ENCODE measurements at places on chromosomes 6 and 20. TPM values are rescaled to one million over a fixed set of nuclear protein-coding genes. Genes with fewer than 3 reads are reported as not detected.

SNAI1 gene
- 26.4 TPM for total RNA-seq

CDKAL1 gene
- total RNA-seq, result 43.9 TPM

FAM217A gene
- total RNA-seq, result not detected

SRSF12 gene
- 3.9 TPM for total RNA-seq

ARG1 gene
- total RNA-seq, result not detected

RGS17 gene
- total RNA-seq, result 12.0 TPM

C6orf163 gene
- total RNA-seq, result 4.0 TPM

DNA sequence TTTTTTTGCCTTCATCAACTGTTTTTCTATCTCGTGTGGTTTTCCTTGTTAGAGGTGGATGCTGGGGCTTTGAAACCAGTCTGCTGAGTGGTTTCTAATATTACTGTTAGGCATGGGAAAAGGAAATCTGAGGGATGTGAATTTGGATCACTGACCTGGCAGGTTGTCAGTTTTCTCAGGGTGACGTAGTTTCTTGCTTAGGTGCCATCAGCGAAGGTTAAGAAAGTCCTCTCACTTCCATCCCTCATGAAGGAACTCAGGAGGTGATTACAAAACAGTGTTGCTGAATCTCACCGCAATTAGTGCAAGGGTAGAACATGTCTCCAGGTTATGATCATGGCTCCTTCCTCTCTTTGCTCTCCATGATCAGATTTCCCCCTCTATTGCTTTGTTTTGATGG lies 135.9 kb downstream of the SOX4 start:
- DNase-seq, result no peak

- DNase-seq, result no peak
Measured at GRCh38 chr6:144036064-144036834, 28.2 kb upstream of the PLAGL1 start.

- DNase-seq, result no peak
Measured at GRCh38 chr6:40946738-40947301, 92.2 kb downstream of the UNC5CL start.

DNA sequence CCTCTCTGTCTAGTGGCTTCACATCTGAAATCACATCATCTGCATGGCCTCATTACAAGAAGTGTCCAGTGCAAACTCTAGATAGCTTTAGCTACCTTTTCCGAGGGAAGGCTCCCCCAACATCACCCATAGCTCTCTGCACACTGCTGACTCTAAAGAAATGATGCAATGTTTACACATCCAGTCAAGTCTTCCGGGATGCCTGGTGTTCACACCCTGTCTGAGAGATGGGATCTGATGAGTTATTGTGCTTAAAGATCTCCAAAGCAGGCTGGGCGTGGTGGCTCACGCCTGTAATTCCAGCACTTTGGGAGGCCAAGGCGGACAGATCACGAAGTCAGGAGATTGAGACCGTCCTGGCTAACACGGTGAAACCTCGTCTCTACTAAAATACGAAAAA lies 404.6 kb upstream of the IRAK1BP1 start:
- DNase-seq, result no peak

- no peak for DNase-seq
Measured at GRCh38 chr20:2417213-2417541, 36.5 kb downstream of the TGM6 start.

DNA sequence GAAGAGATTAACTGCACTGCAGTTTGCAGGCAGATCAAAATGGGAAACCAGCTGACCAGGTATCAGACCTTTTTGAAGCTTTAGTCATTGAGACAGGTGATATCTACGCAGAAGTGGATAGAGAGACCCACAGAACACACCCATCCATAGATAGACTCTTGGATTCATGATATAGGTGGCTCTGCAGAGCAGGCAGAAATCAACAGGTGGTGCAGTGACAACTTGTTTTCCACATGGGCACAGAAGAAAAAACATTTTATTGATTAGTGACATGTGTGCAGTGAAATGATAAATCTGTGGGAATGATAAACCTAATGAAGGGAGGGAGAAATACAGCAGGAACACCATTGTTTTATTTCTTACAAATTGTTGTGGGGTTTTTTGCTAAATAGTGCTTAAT lies 45.2 kb downstream of the NUDT3 start:
- DNase-seq, result no peak

GRCh38 chr6:125121894-125122293 lies 31.7 kb upstream of the TPD52L1 start:
- no peak for DNase-seq

DNA sequence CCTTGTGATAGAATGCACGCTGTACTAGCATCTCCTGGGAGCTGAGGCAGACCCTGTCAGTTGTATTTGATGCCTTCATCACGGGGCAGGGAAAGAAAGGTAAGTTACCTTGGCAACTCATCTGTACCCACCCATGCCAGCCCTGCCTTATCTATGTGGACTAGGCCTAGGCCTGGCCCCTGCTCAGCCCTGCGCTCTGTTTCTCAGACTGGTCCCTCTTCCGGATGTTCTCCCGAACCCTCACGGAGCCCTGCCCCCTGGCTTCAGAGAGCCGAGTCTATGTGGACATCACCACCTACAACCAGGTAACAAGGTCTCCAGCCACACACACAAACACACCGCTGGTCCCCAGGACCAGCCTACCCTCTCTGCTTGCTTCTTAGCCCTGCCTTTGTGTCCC lies 4.2 kb downstream of the PIGT start:
- no peak for DNase-seq

DNA sequence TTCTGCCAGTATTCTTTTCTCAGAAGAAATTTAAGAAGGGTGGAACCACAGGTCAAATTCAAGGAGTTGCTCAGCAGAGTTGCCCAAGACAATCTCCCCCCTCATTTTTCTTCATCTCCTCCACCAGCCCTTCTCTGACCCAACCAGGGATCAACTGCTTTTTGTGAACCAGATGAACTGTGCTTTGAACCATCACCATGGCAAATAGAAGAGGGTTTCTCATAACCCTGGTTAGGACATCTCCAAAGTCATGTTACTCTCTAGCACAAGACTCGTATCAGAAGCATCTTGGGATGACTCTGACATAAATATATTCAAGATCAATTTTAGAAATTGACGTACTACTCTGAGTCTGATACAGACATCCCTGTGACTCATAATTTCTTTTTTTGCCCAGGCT lies 130.7 kb downstream of the ALDH8A1 start:
- DNase-seq, result no peak

GRCh38 chr6:111739257-111739696 lies 133.6 kb upstream of the TRAF3IP2 start:
- no peak for DNase-seq

- DNase-seq, result no peak
Measured at GRCh38 chr6:21898107-21898796, 304.7 kb downstream of the SOX4 start.

GRCh38 chr20:39042279-39043150 lies 80.4 kb downstream of the DHX35 start:
- no peak for DNase-seq

GRCh38 chr6:123263981-123264380 lies 267.9 kb downstream of the CLVS2 start:
- no peak for DNase-seq

DNA sequence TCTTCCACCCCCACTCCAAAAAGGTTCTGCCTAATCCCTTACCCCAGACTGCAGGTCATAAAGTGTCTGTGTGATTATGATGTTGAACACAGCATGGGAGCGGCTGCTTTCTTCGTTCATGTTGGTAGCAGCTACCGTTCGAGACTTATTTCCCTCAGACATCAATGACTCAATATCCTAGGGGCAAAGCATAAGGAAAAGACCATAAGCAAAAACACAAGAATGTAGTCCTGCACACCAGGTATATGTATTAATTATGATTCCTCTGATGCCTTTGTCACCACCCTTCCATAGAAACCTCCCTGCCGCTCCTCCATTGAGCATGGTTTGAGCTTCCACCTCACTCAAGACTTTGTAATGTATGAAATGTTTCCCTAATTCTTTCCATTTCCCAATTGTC lies 137.2 kb downstream of the KIF13A start:
- no peak for DNase-seq

DNA sequence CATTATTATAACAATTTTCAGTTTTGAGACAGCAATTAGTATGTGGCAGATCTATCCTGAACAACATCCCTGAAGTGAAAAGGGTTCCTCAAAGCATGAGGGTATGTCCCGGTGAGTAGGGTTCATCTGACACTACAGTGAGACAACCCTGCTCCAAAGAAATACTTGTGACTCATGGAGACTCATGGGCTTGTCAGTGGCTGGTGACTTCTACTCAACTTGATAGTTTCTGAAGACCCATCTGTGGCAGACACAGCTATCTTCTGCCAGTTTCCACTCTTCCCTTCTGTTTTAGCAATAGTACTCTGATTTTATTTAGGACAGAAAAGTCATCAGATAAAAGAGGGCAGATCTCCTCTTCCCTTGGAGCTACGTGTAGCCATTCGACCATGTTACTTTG lies 41.4 kb downstream of the MAP3K7 start:
- DNase-seq, result no peak

- no peak for DNase-seq
Measured at GRCh38 chr6:45548657-45549515, 171.2 kb upstream of the SUPT3H start.

DNA sequence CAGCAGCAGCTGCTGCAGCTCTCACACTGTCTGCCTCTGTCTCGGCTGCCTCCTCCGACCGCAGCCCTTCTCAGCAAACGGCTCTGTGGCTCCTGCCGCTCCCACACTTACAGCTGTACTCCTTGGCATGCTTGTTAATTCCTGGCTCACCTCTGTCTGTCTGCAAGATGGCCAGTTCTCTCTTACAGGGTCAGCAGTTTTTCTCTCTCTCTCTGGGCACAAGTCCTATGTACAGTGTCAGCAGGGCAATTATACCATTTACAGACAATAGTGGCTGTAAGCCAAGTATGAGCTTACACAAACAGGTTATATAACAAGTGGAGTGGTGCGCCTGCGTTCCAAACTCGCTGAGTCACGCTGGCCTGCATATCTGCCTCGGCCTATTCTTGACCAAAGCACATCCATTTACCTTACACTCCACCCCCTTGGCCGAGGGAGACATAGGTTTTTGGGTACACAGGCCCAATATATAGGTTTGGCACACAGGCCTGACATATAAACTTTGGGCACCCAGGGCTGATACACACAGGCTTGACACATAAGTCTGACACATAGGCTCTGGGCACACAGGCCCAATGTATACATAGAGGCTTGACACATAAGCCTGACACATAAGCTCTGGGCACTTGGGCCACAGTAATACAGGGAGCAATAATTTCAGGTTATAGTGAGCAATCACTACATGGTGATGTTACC lies 4.4 kb downstream of the ZKSCAN3 start:
- no peak for DNase-seq

DNA sequence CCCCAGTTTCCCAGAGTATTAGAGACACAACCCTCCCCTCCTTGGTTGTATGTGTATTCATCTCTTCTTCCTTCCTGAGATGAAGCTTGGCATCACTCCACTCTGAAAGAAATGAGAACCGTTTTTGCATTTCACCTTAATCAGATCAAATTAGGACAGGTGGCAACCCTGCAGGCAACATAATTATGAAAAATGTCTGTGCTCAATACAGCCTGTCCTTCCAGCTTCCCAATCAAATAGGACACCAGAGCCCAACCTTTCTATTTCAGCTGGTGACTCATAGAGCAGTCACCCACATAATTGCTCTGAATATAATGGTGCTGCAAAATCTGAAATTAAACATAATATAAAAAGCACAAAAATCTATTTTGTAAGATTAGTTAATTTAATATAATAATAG lies 310.2 kb upstream of the AGPAT4 start:
- no peak for DNase-seq

DNA sequence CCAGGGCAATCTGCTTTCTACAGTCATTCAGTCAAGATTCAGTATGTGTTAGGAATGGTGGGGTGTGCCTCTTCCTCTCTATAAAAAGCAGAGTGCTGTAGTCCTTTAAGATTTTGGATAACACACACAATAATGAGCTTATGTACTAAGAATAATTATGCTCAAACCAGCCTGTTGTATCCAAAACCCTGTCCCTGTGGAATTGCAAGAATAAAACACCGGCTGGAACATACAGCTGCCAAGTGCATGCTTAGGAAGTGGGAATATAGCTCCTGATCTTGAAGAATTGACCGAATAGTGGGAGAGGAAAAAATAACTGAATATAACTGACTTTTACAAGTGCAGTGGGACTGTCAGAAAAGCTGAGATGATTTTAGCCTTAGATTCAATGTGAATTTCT lies 979 bp upstream of the MOCS1 start:
- no peak for DNase-seq

DNA sequence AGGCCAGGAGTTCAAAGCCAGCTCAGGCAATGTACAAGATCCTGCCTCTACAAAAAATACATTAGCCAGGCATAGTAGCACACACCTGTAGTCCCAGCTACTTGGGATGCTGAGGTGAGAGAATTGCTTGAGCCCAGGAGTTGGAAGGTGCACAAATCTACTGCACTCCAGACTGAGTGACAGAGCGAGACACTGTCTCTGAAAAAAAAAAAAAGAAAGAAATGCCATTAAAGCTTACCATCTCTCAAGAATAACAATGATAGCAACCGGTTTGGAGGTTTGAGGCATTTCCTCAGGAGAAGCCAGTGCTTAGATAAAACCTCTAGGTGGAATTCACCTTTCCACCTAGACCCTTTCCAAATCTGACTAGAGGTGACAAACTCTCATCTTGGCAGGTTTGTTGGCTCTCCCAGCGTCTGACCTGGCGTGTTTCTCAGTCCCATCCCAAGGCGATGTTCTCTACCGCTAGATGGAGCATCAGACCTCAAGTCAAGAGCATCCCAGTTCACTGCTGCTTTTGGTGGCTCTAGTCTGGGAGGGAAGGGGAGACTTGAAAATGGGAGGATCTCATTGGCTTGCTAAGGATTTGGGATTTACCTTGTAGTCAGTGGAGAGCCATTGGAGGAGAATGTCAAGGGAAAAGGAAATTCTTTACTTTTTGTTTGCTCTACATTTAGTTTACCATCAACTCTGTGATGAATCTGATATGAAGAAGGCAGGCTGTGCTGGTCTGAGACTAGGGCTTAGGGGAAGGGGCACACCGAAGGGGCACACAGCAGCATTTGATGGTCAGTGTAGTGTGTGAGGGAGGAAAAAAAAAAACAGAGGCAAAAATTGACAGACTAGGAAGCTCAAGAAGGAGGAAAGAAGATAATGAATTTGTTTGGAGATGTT lies 67.9 kb downstream of the NCOA7 start:
- peak; percentile 55 for DNase-seq

- peak; percentile 72 for DNase-seq
Measured at GRCh38 chr20:46562373-46563169, 12.1 kb upstream of the OCSTAMP start.

DNA sequence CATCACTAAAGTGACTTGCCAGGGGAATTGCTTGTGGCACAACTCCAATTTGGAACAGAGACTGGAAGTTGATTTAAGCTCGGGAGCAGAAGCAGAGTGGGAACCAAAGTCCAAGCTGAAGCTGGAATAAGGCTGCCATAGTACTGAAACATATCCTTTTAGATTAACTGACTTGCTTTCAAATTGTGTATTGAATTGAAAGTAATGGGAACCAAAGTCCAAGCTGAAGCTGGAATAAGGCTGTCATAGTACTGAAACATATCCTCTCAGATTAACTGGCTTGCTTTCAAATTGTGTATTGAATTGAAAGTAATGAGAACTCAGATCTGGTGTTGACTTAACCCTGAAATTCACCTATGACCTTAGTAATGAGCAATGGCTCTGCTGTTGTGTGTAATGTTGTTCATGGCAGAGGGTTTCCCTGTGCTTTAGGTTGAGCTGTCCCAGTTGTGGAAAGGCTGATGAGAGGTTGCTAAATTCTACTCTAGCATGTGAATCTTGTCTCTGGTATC lies 40.2 kb downstream of the CENPW start:
- DNase-seq, result no peak

GRCh38 chr20:48970681-48971365 lies 49.3 kb downstream of the ARFGEF2 start:
- DNase-seq, result no peak
